ENCODE measurements at places on chromosomes 4 and X.

DNA sequence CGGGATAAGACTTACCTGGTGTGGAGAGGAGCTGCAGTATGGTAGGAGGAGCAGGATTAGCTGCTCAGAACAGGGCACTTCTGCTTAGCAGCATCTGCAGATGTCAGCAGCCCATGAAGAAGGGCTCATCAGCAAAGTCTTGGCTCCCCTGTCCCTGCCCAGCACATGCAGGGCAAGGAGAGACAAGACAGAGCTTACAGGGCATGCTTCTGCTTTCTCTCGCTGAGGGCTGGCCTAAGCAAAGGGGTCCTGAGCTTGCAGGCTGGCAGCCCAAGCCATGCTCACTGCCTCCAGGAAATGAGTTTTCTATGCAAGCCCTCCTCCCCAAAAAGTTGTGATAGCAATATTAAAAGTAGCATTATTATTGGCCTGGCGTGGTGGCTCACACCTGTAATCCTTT, 39.5 kb upstream of the TAPT1 start:
- DNase-seq, result no peak

DNA sequence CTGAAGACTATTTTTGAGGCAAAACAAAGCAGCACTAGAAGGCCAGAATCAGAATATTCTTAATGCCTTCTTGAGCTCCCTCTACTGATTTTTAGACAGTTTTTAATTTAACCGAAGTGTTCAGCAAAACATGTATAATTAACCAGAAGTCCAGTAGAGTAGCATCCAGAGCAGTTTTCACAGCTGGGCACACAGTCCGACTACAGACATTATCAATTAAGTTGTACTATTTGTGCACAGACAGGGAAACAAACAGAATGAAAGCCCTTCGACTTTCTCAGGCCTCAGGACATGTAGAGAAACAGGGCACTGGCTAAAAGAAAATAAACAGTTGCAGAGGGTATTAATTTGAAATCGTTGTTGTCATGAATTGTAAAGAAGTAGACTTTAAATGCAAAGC, 11.9 kb downstream of the FSTL5 start:
- DNase-seq, result no peak

- no peak for DNase-seq
Observed at GRCh38 chrX:118795528-118796280, 27.9 kb upstream of the ZCCHC12 start.

DNA sequence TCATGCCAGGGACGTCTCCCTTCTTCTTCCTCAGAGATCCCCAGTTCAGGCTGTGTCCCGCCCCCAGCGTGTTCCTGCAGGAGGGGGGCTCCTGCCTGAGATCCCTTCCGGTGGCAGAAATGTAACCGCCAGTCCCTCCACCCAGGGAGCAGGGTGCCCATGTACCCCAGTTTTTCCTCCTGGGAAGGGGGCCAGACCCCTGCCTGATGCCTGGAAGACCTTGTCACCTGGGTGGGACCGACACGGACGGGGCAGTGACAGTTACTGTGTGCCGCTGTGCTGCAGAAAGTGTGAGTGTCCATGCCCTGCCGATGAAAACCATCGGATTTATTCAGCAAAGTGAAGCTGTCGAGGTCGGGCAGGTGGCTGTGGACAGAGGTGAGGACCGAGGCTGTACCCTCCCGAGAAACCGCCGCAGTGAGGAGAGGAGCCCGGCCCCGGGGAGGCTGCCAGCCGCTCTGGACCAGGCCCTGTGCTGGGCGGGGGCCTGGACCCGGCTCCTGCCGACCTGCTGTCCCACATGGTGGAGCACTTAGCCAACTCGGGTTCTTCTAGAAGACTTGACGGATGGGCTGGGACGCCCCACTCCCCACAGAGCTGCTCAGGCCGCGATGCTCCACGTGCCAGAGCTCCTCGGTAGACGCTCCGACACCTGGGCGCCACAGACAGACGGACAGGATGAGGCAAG, 36.7 kb upstream of the HMX1 start:
- no peak for DNase-seq

GRCh38 chr4:1259966-1260365, 11.0 kb upstream of the CTBP1 start:
- DNase-seq, result no peak

GRCh38 chr4:113499166-113499565, 262.4 kb downstream of the CAMK2D start:
- DNase-seq, result no peak

DNA sequence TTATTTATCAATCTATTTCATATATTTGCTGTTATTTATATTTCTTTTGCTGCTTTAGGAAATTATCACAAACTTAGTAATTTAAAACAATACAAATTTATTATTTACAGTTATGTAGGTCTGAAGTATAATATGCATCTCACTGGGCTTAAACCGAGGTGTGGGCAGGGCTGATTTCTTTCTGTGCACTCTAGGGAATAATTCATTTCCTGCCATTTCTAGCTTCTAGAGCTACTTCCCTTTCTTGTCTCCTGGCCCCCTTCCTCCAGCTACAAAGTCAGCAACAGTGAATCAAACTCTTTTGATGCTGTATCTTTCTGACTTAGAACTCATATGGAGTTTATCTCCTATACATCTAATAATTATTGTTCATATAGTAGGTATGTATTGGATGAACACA, 303.5 kb upstream of the ARSJ start:
- no peak for DNase-seq

DNA sequence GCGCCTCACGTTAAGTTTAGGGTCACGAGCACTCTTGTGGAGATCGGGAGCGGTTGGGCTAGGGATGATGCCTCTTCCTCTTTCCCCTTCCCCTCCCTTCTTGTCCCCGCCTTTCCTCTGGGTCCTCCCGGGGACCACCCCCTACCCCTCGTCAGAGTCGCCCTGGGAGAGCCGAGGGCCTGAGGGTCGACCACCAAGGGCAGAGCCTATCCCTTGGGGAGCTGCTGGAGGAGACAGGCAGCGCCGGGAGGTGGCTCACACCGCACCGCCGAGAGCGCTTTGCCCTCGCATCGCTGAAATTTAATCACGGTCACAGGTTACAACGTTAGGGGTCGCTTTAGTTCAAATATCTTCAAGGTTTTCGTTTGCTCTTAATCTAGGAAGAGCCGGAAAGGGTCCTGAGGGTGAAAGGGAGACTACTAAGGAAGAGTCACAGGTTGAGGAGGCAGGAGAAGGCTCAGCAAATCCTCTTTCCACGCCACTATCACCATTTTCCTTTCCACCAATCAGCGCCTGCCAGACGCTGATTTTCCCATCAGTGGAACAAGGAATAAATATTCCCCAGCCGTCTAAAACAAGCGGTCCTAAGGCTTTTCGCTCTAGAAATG, 528 bp upstream of the SNCA start:
- no peak for DNase-seq

GRCh38 chr4:87975466-87975865, at the start of gene SPP1:
Gene SPP1, plus strand, starts transcription at chr4:87975714. Its CDS starts 1,182 bp downstream, at chr4:87976896.
- DNase-seq, result no peak

DNA sequence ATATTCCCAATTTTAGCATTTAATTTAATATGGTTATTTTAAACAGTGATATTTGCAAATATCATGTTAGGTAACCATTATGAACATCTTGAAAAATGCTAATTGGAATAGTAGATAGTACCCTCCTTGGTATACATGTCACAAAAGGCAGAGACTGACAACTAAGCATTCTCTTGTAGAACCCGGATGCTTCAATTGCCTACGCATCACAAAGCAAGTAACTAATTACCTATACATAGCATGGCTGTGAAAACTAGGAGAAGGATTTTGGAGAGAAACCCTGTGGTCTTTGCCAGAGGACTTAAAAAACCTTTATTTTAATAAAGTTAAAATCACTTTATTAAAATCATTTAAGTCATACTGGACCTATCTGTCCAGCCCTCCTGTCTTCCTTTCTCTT, 764.1 kb upstream of the TENM3 start:
- DNase-seq, result no peak

DNA sequence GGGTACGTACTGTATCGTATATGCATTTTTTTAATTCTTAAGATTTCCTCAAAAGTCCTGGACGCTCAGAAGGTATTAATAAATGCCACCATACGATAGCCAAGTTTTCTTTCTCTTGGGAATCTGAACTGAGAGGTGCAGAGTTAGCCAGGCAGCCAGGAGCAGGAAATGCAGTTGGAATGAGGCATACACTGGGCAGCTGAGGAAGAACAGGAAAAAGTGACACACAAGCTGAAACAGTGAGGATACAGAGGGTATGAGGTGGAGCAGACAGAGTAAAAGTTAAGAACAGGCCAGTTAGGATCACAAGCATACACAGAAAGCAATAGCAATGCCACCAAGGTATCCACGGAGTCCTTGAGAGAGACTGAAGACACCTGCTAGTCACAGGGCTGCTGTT, 13.4 kb downstream of the UFSP2 start:
- DNase-seq, result no peak

GRCh38 chr4:66574145-66574978, 904.1 kb upstream of the EPHA5 start:
- DNase-seq, result no peak

GRCh38 chrX:93242897-93243296, 430.5 kb downstream of the NAP1L3 start:
- no peak for DNase-seq

GRCh38 chr4:16687011-16687410, 211.4 kb downstream of the LDB2 start:
- no peak for DNase-seq

DNA sequence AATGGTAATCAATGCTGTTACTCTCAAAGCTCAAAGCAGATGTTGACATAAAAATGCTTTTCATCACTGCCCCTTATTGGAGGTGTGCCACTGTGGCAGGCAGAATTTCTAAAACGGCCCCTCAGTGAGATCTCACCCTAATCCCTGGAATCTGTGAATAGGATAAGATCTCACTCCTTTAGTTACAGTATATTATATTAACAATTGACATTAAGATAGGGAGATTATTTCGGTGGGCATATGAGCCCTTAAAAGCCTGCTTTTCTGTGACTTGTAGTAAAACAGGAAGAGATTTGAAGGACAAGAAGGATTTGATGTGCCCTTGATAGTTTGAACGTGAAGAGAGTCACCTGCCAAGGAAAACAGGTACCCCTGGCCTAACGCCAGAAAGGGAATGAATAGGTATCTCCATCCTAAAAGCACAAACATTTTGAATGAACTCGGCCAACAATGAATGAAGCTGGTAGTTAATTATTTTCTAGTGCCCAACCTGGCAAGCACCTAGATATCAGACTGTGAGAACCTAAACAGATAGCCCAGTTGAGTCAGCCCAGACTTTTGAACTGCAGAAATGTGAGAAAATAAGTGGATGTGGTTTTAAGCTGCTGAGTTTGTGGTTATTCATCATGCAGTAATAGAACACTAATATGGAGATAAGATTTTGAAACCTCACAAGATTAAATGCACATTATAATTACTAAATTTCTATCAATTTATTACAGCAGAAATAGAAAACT, 881.6 kb downstream of the PCDH18 start:
- no peak for DNase-seq

- DNase-seq, result no peak
Observed at GRCh38 chrX:118665204-118665603, 62.2 kb upstream of the IL13RA1 start.

GRCh38 chr4:153282023-153282422, 62.5 kb upstream of the MND1 start:
- DNase-seq, result no peak

GRCh38 chr4:5797866-5798265, 86.9 kb downstream of the EVC start:
- no peak for DNase-seq

DNA sequence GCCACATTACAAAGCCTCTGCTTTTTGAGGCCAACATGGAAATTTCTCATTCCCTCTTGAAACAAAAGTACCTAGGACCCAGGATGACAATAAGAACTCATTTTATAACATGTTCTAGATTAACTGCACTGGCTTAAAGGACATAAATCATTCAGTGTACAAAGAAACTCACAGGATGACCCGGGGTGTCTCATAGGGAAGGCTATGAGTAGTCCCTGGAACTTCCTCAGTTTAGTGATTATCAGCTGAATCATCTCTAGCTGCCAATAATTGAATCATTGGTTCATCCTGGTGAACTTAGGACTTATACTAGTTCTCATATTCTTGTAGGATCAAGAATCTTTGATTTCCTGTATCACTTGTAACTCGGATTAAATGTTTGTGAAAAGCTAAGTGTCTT, 95.8 kb upstream of the WDR1 start:
- DNase-seq, result no peak

DNA sequence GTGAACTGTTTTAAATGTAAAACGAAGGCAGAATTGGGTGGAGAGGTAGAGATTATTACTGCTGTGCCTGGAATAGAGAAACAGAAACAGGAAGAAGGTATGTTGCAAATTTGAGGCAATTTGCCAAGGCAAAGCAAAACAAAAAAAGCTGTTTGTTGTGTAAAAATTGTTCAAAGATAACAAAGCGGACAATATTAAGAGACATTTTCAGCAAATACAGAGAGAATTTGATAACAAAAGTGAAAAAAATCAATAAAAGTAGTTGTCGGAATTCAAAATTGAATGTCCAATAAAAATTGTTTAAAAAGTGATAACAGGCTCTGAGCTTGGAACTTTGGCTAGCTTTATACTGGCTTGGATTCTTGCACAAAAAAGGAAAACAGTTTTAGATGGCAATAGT, 14.4 kb upstream of the SMS start:
- no peak for DNase-seq

DNA sequence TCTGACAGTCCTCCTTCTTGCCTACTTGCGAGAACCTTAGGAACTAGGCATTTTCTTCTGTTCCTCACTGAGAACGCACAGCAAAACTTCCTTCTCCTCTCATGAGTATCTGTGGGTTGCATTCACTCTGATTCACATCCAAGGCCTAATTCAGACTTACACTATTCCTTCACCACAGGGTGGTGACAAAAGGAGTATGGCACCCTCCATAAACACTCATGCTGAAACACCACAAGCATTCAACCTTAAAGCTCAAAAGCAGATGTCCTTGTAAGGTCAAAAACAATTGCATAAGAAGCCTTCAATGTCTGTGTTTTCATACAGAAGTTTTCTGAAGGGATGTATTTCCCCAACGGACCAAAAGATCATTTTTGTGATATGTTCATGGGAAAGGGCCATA, 147.3 kb downstream of the CORIN start:
- no peak for DNase-seq

- no peak for DNase-seq
Observed at GRCh38 chr4:165331823-165332222, 4.4 kb downstream of the MSMO1 start.
